ENCODE measurements at places on chromosomes 6 and 20.
A peak's percentile ranks its signal among the peaks of the same experiment; 100 is the strongest.

- peaks cover 4% of the 10 kb centered on the region for H3K4me1 ChIP-seq
- no peak for DNase-seq
- no peak overlapping the region for H3K27ac ChIP-seq
- H3K27me3 ChIP-seq, result peaks cover 46% of the 10 kb centered on the region
- H3K4me3 ChIP-seq, result no peak overlapping the region
- H3K36me3 ChIP-seq, result no peaks in the 10 kb centered on the region
Measured at GRCh38 chr6:12944001-12944400, 227.4 kb downstream of the PHACTR1 start.

DNA sequence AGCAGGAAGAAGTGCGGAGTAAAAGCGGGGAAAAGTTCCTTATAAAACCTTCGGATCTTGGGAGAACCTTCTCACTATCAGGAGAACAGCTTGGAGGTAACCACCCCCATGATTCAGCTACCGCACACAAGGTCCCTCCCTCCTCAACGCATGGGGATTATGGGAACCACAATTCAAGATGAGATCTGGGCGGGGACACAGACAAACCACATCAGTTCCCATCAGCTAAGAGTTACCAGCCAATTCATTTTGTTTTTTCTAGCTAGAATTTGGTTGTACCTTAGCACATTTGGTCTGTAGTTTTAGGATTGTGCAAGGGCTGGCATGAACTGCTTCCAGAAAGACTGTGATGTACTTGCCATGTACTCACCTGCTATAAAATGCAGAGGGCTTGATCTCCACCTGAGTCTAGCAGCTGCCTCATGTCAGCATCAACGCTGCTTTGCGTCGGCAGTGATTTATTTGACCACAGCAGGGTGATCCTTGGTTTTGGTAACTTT, 94.7 kb upstream of the SLC2A12 start:
- H3K36me3 ChIP-seq, result peaks cover 2% of the 10 kb centered on the region
- H3K27ac ChIP-seq, result no peak overlapping the region
- H3K4me1 ChIP-seq, result no peaks in the 10 kb centered on the region
- no peaks in the 10 kb centered on the region for H3K27me3 ChIP-seq
- DNase-seq, result no peak

- H3K36me3 ChIP-seq, result no peaks in the 10 kb centered on the region
- no peak for DNase-seq
- no peaks in the 10 kb centered on the region for H3K27me3 ChIP-seq
- no peak overlapping the region for H3K27ac ChIP-seq
Measured at GRCh38 chr6:129500958-129501739, 208.8 kb downstream of the ARHGAP18 start.

DNA sequence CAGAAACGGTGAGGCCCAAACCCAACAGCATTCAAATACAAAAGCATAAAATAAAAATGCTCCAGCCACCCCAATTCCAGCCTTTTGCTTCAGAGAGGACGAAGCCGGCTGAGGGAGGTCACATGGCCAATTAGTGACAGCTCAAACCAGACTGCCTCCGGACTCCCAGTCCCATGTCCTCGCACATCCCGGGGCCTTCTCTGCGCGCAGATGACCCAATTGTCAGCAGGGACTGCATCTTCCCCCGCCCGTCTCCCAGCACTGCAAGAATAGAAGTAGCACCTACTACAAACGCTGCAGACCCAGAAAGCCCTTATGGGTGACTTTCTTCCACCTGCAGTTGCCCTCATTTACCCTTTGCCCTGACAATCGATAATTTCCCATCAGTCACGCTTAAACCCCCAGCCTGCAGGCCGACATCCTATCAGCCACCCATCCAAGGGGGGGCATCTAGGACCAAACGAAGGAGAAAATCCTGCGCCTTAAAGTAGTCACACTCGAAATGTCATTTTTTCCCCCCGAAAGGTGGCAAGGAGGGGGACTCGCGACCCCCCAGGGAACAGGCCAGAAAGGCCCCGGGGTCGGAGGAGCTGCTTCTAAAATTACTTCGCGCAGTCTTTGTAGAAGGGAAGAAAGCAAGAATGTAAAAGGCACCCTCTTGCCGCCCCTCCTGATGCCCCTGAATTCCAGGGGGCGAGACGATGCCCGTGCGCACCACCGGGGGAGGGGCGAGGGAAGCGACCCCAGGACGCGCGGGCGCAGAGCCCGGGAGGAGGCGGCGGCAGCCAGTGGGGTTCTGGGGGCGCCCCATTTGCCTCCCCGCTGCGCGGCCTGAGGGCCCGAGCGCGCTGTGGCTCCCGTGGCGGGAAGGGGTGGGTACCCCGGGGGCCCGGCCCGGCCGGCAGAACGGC, 792 bp downstream of the SLC23A2 start:
- H3K36me3 ChIP-seq, result peaks cover 10% of the 10 kb centered on the region
- H3K4me1 ChIP-seq, result peaks cover 42% of the 10 kb centered on the region
- peak overlapping the region; percentile 92 for H3K4me3 ChIP-seq

DNA sequence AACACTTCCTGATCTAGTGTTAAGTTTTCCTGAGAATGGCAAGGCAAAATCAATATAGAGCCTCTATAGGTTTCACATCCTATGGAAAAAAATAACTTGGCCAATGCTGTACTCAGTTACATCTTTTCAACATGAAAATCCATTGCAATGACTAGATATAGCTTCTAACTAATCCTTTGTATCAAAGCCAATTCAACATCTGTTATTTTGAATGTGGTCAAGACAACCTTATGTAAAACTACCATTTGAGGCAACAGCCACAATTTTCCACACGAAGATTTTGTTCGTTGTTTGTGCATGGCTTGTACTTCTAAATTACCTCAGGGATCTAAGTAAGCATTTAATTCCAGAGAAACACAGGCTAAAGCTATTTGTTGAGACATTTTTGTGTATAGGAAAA, 637.8 kb upstream of the EYS start:
- H3K27me3 ChIP-seq, result no peaks in the 10 kb centered on the region
- H3K36me3 ChIP-seq, result no peaks in the 10 kb centered on the region
- no peak overlapping the region for H3K4me3 ChIP-seq
- DNase-seq, result no peak
- no peaks in the 10 kb centered on the region for H3K4me1 ChIP-seq

DNA sequence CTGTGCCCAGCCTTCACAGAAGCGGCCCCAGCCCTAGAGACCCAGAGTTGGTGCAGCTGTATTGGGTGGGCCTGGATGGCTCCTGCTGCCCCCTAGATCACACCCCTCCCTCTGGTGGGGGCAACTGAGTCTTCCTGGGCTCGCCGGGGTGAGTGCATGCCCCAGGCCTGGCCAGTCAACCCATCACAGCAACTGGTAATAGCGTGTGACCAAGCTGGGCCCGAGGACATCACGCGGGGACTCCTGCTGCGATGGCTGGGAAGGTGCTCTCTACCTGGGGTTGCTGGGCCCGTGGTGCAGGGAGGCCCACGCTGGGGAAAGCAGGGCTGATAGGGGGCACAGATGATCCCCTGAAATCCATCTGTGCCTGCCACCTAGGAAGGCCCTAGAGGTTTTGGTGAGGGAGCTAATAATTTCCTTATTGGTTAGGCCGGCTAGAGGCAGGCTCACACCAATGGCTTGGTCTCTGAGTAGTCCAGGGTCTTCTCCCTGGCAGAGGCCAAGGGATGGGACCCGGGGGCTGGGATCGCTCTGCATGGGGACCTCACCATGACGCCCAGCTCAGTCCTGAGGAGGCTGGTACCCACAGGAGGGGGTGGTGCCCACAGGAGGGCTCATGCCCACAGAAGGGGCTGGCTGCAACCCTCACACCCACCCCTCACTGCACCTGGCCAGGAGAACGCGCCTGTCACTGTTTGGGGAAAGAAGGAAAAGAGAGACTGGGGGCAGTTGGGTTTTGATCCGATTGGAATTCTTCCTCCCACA, 103.9 kb downstream of the ASXL1 start:
- peaks cover 10% of the 10 kb centered on the region for H3K4me1 ChIP-seq
- H3K4me3 ChIP-seq, result no peak overlapping the region
- no peaks in the 10 kb centered on the region for H3K27me3 ChIP-seq
- H3K27ac ChIP-seq, result peak overlapping the region; percentile 41
- no peak for DNase-seq

GRCh38 chr20:43710370-43711044, 16.3 kb downstream of the GTSF1L start:
- no peaks in the 10 kb centered on the region for H3K27me3 ChIP-seq
- H3K4me3 ChIP-seq, result no peak overlapping the region
- no peak for DNase-seq
- H3K4me1 ChIP-seq, result no peaks in the 10 kb centered on the region
- no peak overlapping the region for H3K27ac ChIP-seq

DNA sequence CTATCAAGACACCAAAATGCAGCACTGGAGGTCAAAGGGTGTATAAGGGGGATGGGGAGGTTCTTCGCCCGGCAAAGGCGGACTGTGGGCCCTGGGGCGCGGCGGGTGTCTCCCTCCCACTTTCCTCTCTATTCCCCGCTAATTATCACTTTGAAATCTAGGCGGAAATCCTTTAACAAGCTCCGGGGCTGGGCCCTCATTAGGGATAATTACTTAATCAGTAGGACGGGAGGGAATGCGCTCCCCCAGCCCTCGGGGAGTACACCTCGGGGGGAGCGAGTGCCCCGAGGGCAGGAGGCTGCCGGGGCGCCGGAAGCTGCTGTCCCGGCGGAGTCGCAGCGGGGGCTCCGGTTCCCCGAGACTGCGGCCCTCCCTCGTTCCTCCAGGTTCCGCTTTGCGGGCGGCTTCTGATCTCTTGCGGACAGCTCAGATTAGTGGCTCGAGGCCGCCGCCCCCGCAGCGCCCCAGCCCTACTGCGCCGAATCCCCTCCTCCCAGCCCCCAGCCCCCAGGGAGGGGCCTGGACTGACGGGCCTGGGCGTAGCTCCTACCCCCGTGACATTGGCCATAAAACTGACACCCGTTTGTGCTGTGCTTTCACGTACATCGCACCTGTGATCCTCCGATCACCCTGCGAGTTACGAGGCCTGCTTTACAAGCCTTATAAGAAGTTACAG, 14.7 kb downstream of the MUCL3 start:
- peak overlapping the region; percentile 76 for H3K4me3 ChIP-seq
- H3K36me3 ChIP-seq, result peaks cover 1% of the 10 kb centered on the region
- peaks cover 41% of the 10 kb centered on the region for H3K27me3 ChIP-seq
- peaks cover 5% of the 10 kb centered on the region for H3K4me1 ChIP-seq
- peak overlapping the region; percentile 58 for H3K27ac ChIP-seq

- H3K27ac ChIP-seq, result peak overlapping the region; percentile 97
- peak overlapping the region; percentile 77 for H3K4me3 ChIP-seq
- no peak for DNase-seq
- no peaks in the 10 kb centered on the region for H3K27me3 ChIP-seq
- H3K4me1 ChIP-seq, result peaks cover 56% of the 10 kb centered on the region
- peaks cover 9% of the 10 kb centered on the region for H3K36me3 ChIP-seq
Measured at GRCh38 chr6:37048851-37049757, 43.6 kb downstream of the FGD2 start.

DNA sequence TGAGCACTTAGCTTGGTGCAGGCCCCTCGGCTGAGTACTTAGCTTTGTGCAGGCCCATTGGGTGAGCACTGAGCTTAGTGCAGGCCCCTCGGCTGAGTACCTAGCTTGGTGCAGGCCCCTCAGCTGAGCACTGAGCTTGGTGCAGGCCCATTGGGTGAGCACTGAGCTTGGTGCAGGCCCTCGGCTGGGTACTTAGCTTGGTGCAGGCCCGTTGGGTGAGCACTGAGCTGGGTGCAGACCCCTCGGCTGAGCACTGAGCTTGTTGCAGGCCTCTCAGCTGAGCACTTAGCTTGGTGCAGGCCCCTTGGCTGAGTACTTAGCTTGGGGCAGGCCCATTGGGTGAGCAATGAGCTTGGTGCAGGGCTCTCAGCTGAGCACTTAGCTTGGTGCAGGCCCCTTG, 387.1 kb downstream of the THBS2 start:
- H3K27ac ChIP-seq, result no peak overlapping the region
- no peak overlapping the region for H3K4me3 ChIP-seq
- no peaks in the 10 kb centered on the region for H3K36me3 ChIP-seq
- peaks cover 9% of the 10 kb centered on the region for H3K27me3 ChIP-seq
- DNase-seq, result no peak

DNA sequence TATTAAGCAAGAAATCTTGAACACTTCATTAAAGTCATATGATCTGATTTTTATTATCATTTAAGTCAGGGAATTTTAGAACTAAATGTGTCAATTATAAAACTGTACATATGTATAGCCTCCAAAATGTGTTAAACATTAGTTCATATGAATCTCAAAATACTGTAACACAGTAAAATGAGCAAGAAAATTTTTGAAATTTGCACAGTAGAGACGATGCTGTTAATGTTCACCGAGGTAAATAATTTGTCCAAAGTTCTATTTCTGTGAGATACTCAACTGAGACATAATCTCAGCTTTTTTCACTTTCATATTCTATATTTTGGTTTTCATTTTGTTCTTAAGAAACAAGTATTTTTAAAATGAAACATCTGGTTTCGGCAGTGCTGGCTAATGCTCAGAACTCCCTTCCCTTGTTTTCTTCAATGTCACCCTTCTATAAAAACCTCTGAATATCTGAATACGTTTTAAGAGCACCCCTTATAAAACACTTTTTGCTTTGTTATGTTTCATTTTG, 353.1 kb downstream of the LAMA2 start:
- H3K27me3 ChIP-seq, result peaks cover 19% of the 10 kb centered on the region
- DNase-seq, result no peak
- no peaks in the 10 kb centered on the region for H3K4me1 ChIP-seq
- H3K4me3 ChIP-seq, result no peak overlapping the region

DNA sequence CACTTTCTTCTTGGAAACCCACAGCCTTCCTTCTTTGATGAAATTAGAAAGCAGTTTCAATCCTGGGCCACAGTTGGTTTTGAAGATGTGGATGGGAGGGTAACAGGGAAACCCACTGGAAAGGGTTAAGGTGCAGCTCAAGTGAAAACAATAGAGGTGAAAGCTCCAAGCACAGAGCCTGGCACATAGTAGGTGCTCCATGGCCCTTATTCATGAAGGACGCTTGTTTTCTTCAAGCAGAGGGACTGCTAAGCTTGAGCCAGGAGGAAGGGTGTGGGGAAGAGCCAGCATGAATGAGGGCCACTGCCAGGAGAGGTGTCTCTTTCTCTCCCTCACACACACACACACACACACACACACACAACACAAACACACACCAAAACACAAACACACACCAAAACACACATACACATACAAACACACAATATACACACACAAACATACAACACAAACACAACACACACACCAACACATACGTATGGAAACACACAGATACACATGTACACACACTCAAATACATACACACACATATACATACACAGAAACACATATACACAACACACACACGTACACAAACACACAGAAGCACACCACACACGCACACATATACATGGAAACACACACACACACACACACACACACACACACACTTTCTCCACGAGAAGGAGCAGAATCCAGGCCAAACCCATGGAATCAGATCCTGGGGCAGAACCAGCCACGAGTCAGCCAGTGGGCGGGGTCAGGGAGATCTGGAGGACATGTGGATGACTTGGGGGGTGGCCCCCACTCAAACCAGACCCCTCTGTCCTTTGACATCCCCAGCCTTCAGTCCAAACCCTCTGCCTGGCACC, 23.7 kb upstream of the RBPJL start:
- no peak for DNase-seq
- no peaks in the 10 kb centered on the region for H3K4me1 ChIP-seq
- H3K36me3 ChIP-seq, result no peaks in the 10 kb centered on the region
- no peak overlapping the region for H3K27ac ChIP-seq
- H3K27me3 ChIP-seq, result peaks cover 40% of the 10 kb centered on the region

Measured in central memory CD8-positive, alpha-beta T cell (primary cell).